ENCODE measurements at places on chromosomes 13 and 19. TPM values are rescaled to one million over a fixed set of nuclear protein-coding genes. Genes with fewer than 3 reads are reported as not detected.

The NTF4 gene
- not detected for total RNA-seq

The FUT2 gene
- total RNA-seq: 2.4 TPM

The LYL1 gene
- 2.9 TPM for total RNA-seq

The ITM2B gene
- total RNA-seq: 978 TPM

DNA sequence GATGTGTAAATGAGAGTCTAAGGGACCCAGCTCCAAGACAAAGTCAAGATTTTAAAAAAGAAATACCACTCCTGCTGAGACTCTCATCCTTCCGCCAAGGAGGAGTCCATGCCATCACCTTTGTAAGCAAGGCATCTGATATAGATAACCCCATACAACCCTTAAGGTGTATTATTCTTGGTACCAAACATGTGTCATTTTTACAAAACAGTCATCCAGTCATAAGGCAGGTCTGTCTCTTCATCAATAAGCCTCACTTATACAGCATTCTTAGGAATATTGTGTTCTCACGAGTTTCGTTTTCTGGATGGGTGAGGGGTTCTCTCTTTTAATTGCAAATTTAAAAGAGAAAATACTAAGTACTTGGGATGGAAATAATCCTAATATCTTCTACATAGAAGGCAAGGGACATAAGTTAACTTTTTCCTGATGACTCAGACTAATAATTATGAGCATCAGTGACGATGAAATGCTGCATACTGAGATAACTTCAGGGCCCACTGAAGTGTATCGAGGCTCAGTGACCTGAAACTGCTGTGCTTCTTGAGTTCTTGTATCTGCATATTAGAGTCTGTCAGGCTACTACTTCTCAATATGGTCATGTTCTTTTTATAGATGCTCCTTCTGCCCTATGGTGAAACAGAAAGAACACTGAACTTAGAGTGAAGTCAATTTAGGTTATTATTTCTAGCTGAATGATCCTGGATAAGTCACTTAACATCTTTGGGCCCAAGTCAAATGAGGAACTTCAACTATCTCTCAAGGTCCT is 166.6 kb downstream of the KLF12 start:
- DNase-seq: no peak

- DNase-seq: no peak
Measured at GRCh38 chr13:19150226-19150625, 31.4 kb downstream of the TUBA3C start.

DNA sequence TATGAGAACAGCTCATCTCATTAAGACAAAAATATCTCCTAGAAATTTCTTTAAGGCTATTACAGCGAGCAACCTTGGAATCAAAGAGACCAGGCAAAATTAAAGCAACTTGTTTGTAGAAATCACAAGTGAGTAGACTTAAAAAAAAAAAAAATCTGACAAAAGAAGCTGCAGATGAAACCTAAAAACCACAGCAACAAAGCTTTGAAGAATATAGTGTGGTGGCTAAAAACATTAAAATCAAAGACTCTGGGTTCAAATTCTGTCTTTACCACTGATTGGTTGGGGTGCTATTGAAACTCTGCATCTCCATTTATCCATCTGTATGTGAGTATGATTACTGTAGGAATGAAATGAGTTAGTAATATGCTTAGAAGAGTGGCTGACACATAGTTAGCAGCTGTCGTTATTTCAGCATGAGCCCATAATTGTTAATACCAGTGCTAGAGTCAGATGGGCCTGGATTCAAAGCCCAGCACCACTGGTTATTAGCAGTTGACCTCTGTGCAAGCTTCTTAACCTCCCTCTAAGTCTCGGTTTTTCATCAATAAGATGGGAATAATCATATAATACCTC is 157.6 kb downstream of the FOXO1 start:
- no peak for DNase-seq

DNA sequence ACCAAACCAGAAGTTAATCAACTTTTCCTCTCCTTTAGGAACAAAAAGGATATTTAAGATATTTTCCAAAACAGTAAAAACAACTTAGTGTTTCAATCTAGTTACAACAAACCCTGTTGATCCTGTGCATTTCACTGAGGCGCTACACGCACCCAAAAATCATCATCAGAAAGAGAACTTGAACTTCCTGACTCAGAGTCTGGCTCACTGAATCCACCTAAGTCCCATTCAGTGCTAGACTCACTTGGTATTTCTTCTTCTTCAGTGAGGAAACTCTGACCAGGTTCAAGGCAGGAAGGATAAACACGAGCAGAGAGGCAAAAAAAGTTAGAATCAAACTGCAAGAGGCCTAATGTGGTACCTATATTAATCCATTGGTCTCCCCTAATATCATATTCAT is 2.2 kb downstream of the KBTBD6 start:
- no peak for DNase-seq

- no peak for DNase-seq
Measured at GRCh38 chr19:6963937-6964336, 57.3 kb downstream of the MBD3L2B start.

DNA sequence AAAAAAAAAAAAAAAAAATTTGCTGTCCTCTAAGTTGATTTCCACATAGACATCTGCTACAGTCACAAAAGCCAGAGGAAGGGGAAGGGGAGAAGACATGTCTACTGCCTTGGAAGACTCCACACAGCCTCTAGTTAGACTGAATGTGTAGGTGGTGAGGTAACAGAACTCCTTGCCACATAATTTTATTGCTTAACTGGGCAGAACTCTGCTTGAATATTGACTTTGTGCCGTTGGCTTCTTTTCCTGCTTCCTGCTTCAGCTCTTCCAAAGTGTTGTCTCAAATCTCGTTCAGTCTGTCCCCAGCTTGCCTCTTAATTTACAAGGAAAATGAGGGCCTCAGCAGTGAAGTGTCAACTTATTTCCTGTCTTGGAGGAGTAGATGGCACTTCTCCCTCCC is 37.1 kb downstream of the ESD start:
- no peak for DNase-seq

GRCh38 chr13:100231176-100231575 is 142.3 kb downstream of the PCCA start:
- DNase-seq: no peak

DNA sequence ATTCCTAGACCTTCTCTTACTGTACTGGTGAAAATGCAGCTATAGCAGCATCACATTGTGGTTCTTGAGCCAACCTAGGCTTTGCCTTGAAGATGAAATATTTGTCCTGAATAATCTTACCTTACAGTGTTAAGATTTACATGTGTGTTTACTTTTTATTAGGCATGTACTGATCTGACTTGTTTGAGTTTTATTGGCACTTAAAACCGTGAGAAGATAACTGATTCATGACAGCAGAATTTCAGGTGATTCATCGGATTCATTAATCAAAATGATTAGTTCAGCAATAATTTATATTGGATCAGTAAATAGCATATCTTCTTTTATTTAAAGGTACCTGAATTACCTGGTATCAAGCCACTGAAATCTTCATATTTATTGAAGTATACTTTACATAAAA is 296.3 kb downstream of the KLF5 start:
- no peak for DNase-seq

Data from ovary (tissue), 10 donors.